ENCODE measurements at places on chromosomes 4 and X.
A peak's percentile ranks its signal among the peaks of the same experiment; 100 is the strongest.

DNA sequence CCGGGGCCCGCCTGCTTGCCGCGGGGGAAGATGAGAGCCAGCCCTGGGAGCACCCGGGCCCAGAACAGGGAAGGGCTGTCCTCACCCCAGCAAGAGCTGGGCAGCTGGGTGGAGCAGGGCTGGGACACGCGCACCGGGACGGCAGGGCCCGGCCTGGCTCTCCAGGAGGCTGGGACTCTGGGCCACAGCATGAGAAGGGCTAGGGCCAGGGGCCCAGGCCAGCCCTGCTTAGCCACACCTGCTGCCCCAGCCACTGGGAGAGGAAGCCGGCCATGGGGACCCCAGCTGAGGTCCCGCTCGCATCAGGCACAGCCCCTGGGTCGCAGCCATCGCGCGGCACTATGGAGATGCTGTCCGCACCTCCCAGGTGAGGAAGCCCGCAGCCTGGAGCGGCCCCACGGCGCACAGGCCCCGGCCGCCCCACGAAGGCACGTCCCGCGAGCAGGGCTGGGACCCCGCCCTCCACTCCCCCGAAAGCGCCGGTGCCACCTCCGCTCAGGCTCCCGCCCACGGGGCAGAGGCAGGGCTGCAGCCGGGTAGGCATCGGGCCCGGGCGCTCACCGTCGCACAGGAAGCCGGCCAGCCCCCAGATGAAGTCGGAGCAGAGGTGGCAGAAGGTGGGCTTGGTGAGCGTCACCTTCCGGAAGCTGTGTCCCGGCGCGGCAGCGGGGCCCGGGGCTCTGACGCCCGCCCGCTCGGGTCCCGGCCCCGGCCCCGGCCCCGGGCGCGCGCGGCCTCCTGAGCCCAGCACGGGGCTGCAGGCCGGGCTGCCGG, 531 bp downstream of the DGKQ start:
- DNase-seq, result peak; percentile 53

DNA sequence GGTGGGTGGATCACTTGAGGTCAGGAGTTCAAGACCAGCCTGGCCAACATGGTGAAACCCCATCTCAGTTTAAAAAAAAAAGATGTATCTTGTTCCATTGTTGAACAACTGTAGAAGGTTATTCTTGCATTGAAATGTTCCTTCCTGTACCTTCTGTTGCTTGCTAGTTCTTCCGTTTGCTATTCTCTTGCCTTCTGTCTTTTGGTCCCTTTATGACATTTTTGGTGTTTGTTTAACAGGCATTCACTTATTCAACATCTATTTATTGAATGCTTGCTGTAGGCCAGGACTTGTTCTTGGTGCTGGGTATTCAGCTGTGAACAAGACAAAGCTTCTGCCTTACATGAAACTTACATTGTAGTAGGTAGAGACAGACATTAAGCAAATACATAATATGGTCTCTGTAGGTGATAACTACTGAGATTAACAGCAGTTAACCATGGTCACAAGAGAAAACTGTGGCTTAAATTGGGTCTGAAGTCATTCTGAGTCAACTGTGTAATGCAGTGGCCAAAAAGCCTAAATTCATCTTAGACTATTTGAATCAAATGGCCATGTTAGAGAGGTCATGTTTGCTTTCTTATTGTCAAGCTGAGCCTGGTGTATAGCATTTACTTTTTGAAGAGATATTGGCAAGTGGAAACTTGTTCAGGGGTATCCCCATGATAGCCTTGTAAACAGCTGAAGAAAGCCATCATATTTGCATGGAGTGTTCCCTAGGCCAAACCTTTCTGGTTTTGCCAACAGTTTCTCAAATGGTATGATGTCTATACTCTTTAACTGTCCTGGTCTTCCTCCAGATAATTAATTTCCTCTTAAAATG, 35.6 kb downstream of the GAB1 start:
- no peak for DNase-seq

DNA sequence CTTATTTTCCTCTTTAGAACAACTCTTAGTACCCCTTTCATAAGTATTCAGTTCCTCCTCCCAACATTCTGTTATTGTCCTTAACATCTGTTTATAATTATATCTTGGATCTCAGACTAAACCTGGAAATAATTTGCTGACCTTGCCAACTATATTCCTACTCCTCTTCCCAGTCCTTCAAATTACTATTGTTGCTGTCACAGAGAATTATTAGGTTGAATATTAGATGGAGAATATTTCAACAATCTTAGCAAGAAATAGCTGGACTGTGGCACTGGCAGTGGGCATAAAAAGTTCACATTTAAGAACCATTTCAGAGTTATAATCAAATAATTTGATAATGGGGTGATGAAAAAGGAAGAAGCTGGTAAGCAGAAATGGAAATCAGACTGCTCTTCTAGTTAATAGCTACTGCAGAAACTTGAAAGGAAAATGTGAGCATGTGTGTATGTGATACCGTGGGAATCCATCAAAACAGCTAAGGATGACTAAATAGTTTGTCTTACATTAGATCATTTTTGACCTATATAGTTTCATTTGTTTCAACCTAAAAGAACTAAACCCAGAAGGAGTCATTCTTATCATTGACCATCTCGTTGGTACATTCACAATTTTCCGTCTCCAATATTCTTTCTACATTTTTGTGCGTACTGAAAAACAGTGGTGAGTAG, 43.3 kb upstream of the PRDM8 start:
- DNase-seq, result no peak

DNA sequence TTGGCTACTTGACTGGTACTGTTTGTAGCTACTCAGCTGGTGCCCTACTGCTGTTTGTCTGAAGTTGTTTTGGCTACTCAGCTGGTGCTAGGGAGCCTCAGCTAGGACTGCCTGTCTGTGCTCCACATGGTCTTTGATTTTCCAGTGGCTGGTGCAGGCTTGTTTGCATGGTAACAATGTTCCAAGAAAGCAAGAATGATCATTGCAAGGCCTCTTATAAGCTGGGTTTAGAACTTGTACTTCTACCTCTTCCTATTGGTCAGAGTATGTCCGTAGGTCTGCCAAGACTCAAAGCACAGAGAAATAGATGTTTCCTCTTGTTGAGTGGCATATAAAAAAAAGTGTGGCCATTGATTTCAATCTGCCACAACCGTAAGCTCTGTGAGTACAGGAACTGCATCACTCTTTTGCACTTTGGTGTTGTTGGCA, 17.6 kb downstream of the NFKB1 start:
- DNase-seq, result no peak

- DNase-seq, result no peak
These were observed 61.0 kb upstream of the FTHL17 start for GRCh38 chrX:31132821-31133241.

GRCh38 chrX:154017766-154018517, 1.8 kb downstream of the IRAK1 start:
- DNase-seq, result no peak

DNA sequence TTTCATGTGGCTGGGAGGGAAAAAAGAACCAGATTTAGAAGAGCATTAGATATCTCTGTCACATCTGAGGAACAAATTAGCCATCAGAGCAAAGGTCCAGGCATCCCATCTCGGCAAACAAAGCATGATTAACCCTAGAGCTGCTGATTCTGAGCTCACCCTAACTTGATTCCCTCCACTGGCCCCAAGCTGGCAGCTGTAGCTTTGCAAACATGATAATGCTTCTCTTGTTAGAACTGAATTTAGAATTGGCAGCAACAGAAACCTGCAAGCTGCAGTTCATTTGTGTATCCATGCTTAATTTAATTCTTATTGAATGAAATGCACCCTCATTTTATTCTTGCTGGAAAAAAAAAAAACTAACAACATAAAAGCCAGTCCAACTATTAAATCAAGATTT, 289.2 kb downstream of the IL1RAPL1 start:
- DNase-seq, result no peak
